ENCODE measurements at places on chromosomes 16 and 17. TPM values are rescaled to one million over a fixed set of nuclear protein-coding genes. Genes with fewer than 3 reads are reported as not detected.

GH1 gene
- not detected for total RNA-seq

RAD51D gene
- 16.0 TPM for total RNA-seq

KRT40 gene
- total RNA-seq = 0.13 TPM

SLC47A2 gene
- not detected for total RNA-seq

CCL3 gene
- not detected for total RNA-seq

ARL16 gene
- total RNA-seq = 42.1 TPM

CCL1 gene
- not detected for total RNA-seq

DNA sequence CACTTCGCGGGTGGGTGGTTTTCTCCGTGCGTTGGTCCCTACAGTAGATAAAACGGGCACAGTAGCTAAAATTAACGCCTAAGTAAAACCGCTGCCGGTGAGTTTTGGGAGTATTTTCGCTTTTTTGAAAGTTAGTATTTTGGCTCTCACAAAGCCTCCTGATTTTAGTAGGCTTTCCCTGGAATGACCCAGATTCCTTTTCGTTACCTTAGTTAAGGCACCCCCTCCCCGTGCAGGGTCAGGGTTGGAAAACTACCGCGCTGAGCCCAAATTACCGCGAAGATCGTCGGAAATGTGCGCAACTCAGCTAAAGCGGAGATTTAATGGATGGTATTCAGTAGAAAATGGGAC lies 28.3 kb upstream of the ST6GALNAC1 start:
- peaks cover 16% of the 10 kb centered on the region for H3K4me1 ChIP-seq
- peak overlapping the region; percentile 97 for H3K27ac ChIP-seq
- H3K4me3 ChIP-seq = peak overlapping the region; percentile 88
- H3K36me3 ChIP-seq = peaks cover 3% of the 10 kb centered on the region

- no peak for DNase-seq
- peaks cover 5% of the 10 kb centered on the region for H3K27me3 ChIP-seq
Measured at GRCh38 chr16:80947708-80948625, 58.7 kb downstream of the CMC2 start.

GRCh38 chr17:75334723-75335122 lies 45.5 kb upstream of the SLC25A19 start:
- no peaks in the 10 kb centered on the region for H3K36me3 ChIP-seq
- H3K27ac ChIP-seq = no peak overlapping the region
- H3K4me3 ChIP-seq = no peak overlapping the region

DNA sequence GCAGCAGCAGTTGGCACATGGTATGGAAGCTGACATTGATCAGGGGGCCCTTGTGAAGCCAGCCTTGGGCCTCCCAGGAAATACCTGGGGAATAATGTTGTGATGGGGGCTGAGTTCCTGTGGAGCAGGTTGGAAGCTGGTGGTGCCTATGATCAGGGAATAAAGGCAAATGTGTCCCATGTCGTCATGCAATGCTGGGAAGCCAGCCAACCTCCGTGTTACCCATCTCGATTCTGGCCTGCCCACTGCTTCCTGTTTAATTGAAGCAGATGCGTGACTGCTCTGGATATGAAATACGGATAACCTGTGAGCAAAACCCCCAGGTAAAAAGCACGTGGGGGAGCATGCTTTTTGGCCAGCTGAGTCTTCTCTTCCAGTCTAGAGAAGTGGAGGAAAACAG lies 580.4 kb upstream of the HSBP1 start:
- DNase-seq = no peak
- no peaks in the 10 kb centered on the region for H3K36me3 ChIP-seq
- H3K4me1 ChIP-seq = peaks cover 8% of the 10 kb centered on the region
- H3K27me3 ChIP-seq = peaks cover 21% of the 10 kb centered on the region
- H3K4me3 ChIP-seq = no peak overlapping the region
- no peak overlapping the region for H3K27ac ChIP-seq

DNA sequence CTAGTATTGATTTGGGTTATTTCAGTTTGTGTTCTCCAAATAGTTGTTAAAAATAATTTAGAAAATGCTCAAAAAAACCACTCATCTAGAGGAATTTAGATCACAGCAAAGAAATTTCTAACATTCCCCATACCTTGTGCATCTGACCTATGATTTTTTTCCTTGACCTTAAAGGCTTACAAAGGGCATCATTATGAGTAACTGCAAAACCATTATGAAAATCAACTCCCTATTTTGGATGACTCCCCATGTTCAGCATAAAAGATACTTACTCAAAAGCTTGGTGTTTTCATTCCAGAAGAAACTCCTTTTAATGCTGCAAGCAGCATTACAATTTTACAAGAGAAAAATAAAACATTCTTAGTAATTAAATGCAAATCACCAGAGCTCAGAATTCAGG lies 83.2 kb downstream of the GRIN2A start:
- peaks cover 39% of the 10 kb centered on the region for H3K27me3 ChIP-seq
- H3K4me1 ChIP-seq = peaks cover 16% of the 10 kb centered on the region
- no peak overlapping the region for H3K4me3 ChIP-seq
- no peak overlapping the region for H3K27ac ChIP-seq

- no peaks in the 10 kb centered on the region for H3K36me3 ChIP-seq
- H3K4me1 ChIP-seq = peaks cover 18% of the 10 kb centered on the region
- DNase-seq = peak; percentile 30
- H3K27ac ChIP-seq = peak overlapping the region; percentile 97
Measured at GRCh38 chr16:73071131-73071940, 23.4 kb upstream of the ZFHX3 start.

DNA sequence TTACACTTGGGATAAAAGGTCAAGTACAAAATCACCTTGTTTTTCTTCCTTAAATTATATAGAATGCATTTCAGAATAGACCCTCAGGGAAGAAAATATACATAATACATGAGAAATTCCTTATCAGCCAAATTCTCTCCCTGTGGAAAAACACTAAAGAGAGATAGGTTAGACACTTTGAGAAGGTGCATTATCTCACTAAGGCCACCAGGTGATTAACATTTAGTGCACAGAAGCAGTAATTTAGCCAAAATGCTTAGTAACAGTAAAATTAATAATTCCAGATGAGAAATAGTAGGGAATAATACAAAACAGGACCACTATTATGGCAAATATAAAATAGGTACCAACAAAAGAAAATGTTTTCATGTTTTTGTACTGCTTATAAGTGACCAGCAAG lies 185.3 kb upstream of the C17orf78 start:
- H3K27me3 ChIP-seq = no peaks in the 10 kb centered on the region
- no peak overlapping the region for H3K4me3 ChIP-seq
- H3K4me1 ChIP-seq = no peaks in the 10 kb centered on the region
- H3K27ac ChIP-seq = no peak overlapping the region

DNA sequence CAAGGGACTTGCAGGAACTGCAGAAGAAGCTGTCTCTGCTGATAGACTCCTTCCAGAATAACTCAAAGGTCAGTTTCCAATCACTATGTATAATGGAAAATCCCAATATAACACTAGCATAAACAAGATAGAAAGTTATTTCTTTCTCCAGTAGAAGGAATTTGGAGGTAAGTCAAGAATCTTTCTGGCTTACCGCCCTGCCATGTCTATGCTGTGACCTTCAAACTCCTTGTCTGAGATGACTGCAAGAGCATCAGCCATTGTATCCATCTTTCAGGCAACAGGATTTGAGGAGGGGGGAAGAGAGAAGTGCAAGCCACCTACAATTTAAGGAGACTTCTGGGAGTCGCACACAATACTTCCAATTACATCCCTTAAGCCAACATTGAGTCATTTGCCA lies 2.7 kb downstream of the LDAF1 start:
- DNase-seq = no peak
- peaks cover 9% of the 10 kb centered on the region for H3K4me1 ChIP-seq
- no peaks in the 10 kb centered on the region for H3K27me3 ChIP-seq

GRCh38 chr16:4115209-4115948 lies 863 bp downstream of the ADCY9 start:
- H3K4me1 ChIP-seq = peaks cover 7% of the 10 kb centered on the region
- DNase-seq = peak; percentile 41
- H3K4me3 ChIP-seq = peak overlapping the region; percentile 68
- peaks cover 6% of the 10 kb centered on the region for H3K36me3 ChIP-seq

DNA sequence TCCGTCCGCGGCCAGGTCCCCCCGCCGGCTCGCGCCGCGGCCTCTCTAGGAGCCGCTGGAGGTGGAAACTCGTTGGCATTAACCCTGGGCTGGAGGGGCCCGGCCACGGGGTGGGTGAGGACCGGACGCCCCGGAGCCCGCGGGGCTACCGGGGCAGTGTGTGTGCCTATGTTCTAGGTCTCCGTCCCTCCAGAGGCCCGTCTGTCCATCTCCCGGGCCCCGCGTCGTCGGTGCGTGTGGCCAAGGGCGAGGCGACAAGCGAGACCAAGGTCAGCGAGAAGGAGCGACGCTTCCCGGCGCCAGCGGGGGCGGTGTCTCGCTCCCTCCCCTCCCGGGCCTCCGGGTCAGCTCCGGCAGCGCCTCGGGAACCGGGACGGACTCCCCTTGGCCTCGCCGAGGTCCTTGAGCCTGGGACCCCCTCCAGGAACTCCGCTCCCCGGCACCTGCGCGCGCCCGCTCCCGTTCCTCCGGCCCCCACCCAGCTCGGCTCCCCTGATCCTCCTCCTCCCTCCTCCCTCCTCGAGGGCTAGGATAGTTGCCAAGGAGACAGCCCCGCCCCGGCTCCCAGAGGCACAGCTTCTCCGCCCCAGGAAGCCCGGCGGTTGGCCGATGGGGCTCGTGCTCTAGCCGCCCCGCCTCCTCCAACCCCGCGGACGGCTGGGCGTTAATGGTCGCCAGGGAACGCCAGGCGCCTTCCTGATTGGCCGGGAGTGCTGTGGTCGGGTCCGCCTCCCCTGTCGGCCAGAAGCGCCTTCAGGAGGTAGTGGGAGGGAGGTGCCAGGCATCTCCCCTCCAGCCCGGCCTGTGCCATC lies 663 bp upstream of the ZNF768 start:
- peaks cover 10% of the 10 kb centered on the region for H3K36me3 ChIP-seq
- peak overlapping the region; percentile 75 for H3K4me3 ChIP-seq
- peak overlapping the region; percentile 96 for H3K27ac ChIP-seq
- DNase-seq = peak; percentile 97
- H3K4me1 ChIP-seq = peaks cover 30% of the 10 kb centered on the region
- H3K27me3 ChIP-seq = no peaks in the 10 kb centered on the region

DNA sequence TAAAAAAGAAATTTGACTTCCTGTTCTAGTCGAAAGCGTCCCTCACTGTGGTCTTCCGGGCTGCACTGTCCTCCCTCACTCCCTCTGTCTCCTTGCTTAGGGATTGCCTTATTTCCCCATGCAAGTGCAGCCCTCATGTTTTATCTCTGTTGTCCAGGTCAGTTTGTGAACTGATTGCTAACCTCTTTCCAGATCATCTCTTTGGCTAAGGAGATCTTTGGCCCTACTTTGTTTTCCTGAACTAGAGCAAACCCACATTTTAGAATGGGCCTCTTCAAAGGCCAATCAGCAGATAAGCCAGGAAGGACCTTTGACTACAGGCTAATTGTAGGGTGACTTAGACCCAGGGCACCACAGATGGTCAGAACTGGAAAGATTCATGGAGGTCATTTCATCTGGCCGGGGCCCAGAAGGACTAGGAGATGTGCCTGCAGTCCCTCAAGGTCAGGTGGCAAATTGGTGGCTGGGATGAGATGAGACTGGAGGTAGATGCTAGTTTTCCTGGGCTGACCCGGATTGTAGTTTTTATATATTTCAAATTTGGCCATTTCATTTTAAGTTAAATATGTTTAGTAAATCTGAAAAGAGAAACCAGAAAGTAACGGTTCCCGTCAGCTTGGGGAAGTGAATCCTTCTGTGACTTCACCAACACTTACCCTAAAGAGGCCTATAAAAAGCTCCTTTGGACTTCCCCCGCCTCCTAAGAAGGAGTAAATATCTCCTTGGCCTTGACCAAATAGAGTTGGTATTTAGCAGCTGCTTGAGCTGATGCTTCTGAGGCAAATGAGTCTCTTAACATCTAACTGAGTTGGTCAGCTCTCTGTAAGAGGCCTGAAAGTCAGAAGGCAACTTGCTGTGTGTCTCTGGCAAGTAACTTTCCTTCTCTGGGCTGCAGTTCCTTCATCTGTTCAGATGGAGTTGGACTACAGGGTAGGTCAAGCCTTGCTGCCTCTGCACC lies 6.2 kb upstream of the SLC25A19 start:
- H3K4me1 ChIP-seq = peaks cover 6% of the 10 kb centered on the region
- H3K27ac ChIP-seq = no peak overlapping the region
- H3K4me3 ChIP-seq = no peak overlapping the region
- no peak for DNase-seq
- H3K27me3 ChIP-seq = no peaks in the 10 kb centered on the region

- no peak for DNase-seq
- H3K4me3 ChIP-seq = no peak overlapping the region
- no peaks in the 10 kb centered on the region for H3K4me1 ChIP-seq
- no peaks in the 10 kb centered on the region for H3K27me3 ChIP-seq
- peaks cover 17% of the 10 kb centered on the region for H3K36me3 ChIP-seq
Measured at GRCh38 chr17:79084291-79085153, 9.9 kb downstream of the ENGASE start.

DNA sequence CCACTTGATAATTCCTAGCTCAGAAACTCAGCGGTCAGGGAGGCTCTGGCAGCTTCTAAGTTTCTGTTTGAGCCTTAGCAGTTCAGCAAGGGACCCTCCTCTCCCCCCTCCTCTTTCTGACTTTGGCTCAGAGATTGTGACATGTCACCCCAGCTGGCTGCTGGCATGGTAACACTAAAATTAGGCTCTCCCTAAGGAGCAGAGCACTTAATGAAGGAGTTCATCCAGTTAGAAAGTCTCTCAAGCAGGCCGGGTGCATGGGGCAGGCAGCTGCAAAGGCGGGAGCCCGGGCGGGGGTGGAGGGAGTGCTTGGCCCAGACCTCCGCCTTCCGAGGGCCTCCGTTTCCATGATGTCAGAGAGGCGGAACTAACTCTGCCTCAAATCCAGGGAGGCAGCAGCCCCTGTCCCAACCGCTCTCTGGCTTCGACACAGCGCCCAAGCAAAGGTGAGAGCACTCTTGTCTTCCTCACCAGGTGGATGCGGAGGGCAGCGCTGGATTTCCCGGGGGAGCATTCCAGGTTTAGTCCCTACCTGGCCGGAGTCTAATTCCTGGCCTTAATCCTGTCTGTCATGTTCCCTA lies 128.0 kb upstream of the PLCG2 start:
- H3K4me3 ChIP-seq = no peak overlapping the region
- DNase-seq = no peak
- no peak overlapping the region for H3K27ac ChIP-seq

GRCh38 chr16:22194707-22195444 lies 11.2 kb upstream of the EEF2K start:
- H3K4me1 ChIP-seq = peaks cover 5% of the 10 kb centered on the region
- H3K36me3 ChIP-seq = peaks cover 2% of the 10 kb centered on the region
- H3K27ac ChIP-seq = peak overlapping the region; percentile 100
- H3K4me3 ChIP-seq = peak overlapping the region; percentile 85
- H3K27me3 ChIP-seq = peaks cover 9% of the 10 kb centered on the region
- no peak for DNase-seq

DNA sequence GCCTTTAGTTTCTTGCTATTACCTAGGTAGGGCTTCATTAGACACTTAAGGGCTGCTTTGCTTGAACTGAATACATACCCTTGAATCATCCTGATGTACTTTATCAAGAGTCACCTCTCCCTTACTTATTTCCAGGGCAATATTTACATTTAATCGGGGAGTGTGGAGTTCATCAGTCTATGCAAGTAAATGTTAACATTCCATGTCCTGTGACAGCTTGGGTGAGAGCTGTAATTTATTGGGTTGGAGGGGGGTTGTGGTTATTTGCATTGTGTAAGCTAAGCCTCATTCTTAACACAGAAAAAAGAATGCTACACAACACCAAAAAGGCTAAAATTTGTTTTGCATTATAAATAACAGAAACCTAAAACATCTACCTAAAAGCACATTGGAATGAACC lies 16.7 kb downstream of the KCNJ16 start:
- H3K4me1 ChIP-seq = peaks cover 32% of the 10 kb centered on the region
- H3K36me3 ChIP-seq = no peaks in the 10 kb centered on the region
- DNase-seq = no peak
- no peaks in the 10 kb centered on the region for H3K27me3 ChIP-seq

GRCh38 chr17:29143894-29144293 lies 36.3 kb downstream of the MYO18A start:
- no peak overlapping the region for H3K4me3 ChIP-seq
- H3K27ac ChIP-seq = no peak overlapping the region
- peaks cover 33% of the 10 kb centered on the region for H3K4me1 ChIP-seq
- DNase-seq = no peak
- H3K36me3 ChIP-seq = no peaks in the 10 kb centered on the region
